ENCODE measurements at places on chromosomes 4 and X.
A peak's percentile ranks its signal among the peaks of the same experiment; 100 is the strongest.

DNA sequence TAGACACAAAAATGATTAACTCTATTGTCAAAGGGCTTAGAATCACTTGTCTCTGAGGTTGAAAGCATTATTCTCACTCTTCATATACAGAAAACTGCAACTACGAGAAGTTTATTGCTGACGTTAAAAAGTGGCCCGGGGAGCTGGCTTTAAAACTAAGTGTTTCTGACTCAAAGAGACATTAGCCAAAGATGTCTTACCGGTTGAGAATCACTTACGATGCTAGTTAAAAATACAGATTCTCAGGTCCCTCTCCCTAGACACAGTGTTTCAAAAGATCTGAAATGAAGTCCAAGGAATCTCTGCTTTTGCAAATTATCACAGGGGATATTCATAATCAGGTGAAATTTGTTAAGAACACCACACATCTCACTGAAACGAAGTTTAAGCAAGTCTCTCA, 1.2 kb downstream of the GNPDA2 start:
- no peak for DNase-seq

- no peak for DNase-seq
These were observed 355.0 kb upstream of the EMCN start for GRCh38 chr4:100872811-100873210.

DNA sequence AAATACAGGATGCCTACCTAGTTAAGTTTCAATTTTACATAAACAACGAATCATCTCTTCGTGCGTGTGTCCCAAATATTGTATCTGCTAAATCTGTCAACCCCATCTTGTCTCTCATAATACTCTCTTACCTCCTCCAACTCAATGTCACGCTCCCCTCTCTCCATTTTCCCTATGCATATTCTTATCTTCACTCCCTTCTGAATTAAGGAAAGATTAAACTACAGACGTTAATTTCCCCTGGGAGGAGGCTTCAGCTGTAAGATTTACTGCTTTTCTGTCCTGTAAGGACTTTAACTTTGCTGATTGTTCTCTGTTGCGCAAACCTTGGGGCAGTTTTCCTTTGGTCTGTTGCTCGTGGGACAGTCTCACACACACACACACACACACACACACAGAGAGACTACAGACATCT, 455 bp upstream of the ABCB7 start:
- peak; percentile 10 for DNase-seq

DNA sequence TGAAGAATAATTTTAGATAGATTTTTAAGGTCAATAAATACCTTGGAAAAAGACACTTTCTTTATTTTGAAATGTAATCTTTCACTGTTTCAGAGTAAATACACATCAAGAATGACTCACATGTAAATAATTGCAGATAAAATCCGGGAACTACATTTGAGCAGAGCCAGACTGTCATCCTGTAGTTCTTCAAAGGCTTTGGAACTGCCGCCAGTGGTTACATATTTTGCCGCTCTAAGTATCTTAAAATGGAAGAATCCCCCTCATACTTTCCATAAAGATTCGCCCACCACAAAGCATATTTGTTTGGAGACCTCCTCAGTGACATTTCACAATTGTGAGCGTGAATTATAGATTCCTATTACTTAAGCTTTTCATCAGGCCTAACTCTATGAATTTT, 607.8 kb upstream of the ZFP42 start:
- DNase-seq: no peak

GRCh38 chr4:54332542-54332941, 103.4 kb downstream of the PDGFRA start:
- DNase-seq: no peak

Measured in left renal pelvis (tissue), 4 donors.